ENCODE measurements at places on chromosomes 12 and 14. TPM values are rescaled to one million over a fixed set of nuclear protein-coding genes. Genes with fewer than 3 reads are reported as not detected.

GRCh38 chr12:40342010-40342409 is 117.2 kb downstream of the LRRK2 start:
- DNase-seq, result no peak

DNA sequence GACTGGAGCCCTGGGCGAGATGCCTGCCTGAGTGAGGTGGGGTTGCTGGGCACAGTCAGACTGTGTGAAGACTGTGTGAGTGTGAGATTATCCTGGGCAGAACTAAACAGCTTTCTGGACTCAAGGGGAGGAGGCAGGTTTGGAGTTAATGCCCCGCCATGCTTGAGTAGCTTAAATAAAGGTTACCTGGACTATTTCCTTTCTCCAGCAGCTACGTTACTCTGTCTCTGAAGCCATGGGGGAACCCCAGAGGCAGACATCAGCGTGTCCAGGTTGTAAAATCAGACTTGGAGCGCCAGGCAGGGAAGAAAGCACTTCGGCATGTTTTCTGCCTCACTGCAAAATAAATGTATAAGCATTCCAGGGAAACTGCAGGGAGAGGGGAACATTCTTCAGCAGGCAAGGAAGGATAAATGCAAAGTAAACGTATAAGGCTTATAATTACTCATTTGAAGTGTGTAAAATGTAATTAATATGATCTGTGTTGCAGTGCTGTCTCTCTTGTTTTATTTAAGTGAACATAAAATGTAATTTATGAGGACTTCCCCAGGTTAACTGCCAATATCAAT is 129.7 kb downstream of the CHST11 start:
- DNase-seq, result no peak

GRCh38 chr12:52836042-52836466 is 1.9 kb upstream of the KRT79 start:
- no peak for DNase-seq

- no peak for DNase-seq
Observed at GRCh38 chr14:59020382-59020781, 168.1 kb upstream of the DAAM1 start.

- no peak for DNase-seq
Observed at GRCh38 chr14:86013641-86014040, 483.7 kb downstream of the FLRT2 start.

- DNase-seq, result no peak
Observed at GRCh38 chr12:2244013-2244861, 191.4 kb downstream of the CACNA1C start.

- peak; percentile 49 for DNase-seq
Observed at GRCh38 chr12:116365606-116366455, 88.3 kb upstream of the MED13L start.

DNA sequence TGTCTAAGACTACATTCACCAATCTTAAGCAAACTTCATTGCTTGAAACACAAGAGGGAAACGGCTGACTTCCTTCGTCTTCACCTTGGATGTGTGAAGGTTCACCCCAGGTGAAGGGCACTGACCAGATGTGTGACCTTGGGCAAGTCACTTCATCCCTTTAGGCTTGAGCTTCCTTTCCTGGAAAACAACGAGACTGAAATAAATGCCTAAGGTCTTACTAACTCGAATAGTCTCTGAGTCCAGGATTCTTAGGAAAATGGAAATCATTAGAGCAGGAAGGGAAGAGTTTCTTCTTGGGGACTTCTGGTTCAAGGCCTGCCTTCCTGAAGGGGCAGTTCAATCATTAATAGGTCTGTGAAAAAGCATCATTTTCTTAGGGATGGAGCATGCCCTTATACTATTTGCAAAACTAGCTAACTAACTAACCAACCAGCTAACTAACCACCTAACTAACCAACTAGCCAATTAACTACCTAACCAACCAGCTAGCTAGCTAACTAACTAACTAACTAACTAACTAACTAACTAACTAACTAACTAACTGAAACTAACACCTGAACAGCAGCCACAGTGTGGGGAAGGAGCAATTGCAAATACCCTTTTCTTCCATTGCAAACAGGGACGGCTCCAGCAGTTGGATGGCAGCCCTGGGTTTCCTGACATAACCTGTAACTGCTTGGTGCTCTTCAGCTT is 31.5 kb upstream of the EMP1 start:
- DNase-seq, result no peak

DNA sequence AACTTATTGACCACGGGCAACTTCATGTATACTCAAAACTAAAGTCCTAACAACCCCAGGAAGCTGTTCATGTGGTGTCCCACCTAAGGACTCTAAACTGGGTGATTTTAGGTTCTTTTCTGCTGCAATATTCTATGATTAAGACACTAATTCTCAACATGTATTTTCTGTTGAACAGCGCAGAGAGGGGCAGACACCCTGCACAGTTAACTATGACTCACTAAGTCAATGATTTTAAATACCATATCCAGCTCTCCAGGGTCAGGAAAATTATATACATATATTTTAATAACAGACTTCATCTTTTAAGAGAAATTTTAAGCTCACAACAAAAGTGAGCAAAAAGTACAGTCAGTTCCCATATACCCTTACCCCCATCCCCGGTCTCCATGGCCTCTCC is 85.0 kb downstream of the FOXN3 start:
- no peak for DNase-seq

GRCh38 chr12:64767495-64767894 is 8.3 kb upstream of the GNS start:
- no peak for DNase-seq

- DNase-seq, result no peak
Observed at GRCh38 chr14:49955024-49955423, 62.1 kb downstream of the ARF6 start.

Gene LGR5
- total RNA-seq, result 5.0 TPM

Gene HSPB8
- total RNA-seq, result 30.8 TPM

Gene KNTC1
- 15.1 TPM for total RNA-seq

Gene GLIPR1L1
- total RNA-seq, result not detected

Gene KLHL33
- total RNA-seq, result 0.05 TPM

Gene OTX2
- not detected for total RNA-seq

Gene ZNF385A
- total RNA-seq, result 3.8 TPM

Gene BMAL2
- 14.9 TPM for total RNA-seq

Gene B4GALNT1
- total RNA-seq, result 0.88 TPM

Gene TAS2R31
- 2.0 TPM for total RNA-seq

All from colonic mucosa (tissue), 4 donors.